ENCODE measurements at places on chromosomes 6 and 20. TPM values are rescaled to one million over a fixed set of nuclear protein-coding genes. Genes with fewer than 3 reads are reported as not detected.

DNA sequence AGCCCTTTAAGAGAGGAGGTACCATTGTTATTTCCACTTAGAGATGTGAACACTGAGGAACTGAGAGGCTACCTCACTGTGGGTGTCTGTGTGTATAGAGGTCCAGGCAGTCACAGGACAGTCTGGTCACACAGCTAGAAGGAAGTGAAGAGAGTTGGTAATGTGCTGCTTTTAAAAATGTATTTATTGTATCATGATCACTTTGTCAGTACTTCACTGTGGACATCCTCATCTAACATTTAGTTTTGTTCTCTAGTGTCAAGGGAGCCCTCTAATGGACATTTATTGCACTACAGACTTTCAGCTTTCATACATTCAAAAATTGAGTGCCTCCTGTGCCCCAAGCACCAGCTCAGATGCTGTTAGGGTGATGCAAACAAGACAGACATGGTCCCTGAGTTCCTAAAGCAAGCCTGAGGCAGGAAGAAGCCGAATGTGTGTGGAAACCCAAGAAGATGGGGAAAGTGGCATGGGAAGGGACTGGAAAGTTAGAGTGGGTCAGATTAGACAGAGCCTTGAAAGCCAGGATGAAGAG, 123.0 kb downstream of the SLC16A10 start:
- no peak for DNase-seq

GRCh38 chr20:45279992-45280391, 25.6 kb upstream of the SLPI start:
- DNase-seq = no peak

ISM1 gene
- total RNA-seq = 18.7 TPM

DNA sequence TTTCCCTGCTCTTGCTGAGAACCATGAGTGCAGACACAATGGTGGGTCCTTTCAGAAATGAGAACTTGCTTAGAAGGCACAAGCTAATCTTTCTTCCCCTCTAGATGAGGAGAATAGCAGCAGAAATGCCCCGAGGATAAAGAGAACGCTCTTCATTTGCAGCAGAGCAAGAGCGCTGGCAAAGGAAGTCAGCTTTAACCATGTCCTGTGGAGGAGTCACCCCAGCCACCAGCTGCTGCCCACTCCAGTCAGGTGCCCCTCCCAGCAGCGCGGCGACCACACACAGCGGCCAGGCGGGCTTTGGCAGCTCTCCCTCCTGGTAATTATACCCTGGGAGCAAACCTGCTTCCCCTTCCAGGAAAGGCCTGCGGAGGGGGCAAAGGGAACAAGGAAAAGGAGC, 42.4 kb upstream of the EMILIN3 start:
- DNase-seq = no peak

DNA sequence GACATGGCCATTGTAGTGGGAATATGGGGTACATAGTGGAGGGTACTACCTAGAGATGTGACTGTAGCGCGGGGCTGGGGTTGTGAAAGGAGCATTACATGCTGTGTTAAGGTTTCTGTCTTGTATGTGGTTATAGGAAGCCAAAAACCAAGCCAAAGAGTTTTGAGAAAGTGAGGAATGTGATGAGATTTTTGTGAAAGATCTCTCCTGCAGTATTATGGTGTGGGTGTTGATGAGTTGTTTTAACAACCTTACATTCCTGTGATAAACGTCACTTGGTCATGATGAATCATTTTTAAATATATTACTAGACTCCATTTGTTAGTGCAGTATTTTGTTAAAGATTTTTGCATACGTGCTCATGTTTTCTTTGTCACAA, 48.9 kb downstream of the ZFAND3 start:
- no peak for DNase-seq

- DNase-seq = no peak
Measured at GRCh38 chr6:20260360-20260759, 48.1 kb upstream of the MBOAT1 start.

GRCh38 chr20:63273059-63273579, 506 bp downstream of the ARFGAP1 start:
- no peak for DNase-seq

IMPG1 gene
- not detected for total RNA-seq

KCNG1 gene
- total RNA-seq = not detected

DHX35 gene
- 11.0 TPM for total RNA-seq

CALHM6 gene
- 9.1 TPM for total RNA-seq

- DNase-seq = no peak
Measured at GRCh38 chr20:40673442-40673841, 15.6 kb downstream of the MAFB start.

VTA1 gene
- 31.8 TPM for total RNA-seq

- no peak for DNase-seq
Measured at GRCh38 chr6:169020821-169021220, 232.8 kb downstream of the THBS2 start.

DNA sequence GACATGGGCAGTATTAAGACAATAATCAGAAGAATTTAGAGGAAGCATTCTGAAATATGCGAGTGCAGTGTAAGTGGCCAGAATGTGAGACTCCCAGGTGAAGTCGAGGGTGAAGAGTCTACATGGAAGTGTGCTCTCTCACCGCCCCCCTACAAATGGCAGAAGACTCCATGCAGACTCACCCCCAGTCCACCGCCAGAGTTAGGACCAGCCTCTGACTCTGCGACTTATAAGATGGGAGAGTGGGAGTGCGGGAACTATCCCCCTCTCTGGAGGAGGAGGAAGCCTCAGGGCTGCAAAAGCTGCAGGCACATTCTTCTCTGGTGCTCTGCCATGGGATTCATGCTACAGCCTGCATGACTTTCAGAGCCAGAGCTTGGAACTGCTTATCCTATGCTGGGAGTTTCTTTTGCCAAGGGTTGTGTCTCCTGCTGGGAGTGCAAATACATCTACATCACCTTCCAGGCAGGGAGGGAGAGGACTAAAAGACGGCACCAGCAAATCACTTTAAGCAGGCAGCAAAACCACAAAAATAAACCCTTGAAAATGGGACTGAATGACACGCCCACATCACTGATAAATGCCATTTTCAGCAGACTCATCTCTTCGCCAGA, 206.7 kb upstream of the SULF2 start:
- DNase-seq = no peak

DNA sequence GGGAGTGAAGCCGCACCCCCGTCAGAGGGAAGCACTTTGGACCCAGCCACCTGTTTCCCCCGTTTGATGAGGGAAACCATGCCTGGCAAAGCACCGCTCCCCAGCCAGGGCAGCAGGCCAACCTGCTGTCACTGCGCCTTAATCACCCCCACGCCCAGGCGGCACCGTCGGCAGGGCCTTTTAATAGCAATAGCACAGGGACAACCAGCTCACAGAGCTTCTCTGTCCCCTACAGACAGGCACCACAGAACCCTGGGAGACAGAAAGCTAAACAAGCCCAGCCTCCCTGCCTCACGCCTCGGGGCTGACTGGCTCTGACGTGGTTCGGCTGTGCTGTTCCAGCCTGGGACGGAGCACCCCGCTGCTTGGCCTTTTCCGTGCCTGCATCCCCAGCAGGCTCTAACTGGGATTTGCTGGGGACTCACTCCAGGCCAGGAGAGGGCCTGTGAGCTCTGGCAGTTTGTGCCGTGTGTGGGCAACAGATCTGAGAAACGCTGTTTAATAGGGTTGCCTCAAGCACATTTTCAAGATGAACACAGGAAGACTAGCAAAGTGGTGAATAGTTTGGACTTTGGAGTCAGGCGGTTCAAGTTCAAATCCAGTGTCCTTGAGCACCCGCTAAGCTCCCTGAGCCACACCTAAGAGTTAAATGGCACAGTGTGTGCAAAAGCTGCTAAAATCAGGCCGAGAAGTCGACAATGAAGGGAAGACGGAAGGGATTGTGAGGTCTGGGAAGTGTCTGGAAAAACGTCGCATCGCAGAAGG, 223.8 kb downstream of the NRN1 start:
- no peak for DNase-seq

GRCh38 chr6:2919886-2920285, 16.8 kb upstream of the SERPINB9 start:
- no peak for DNase-seq

- DNase-seq = no peak
Measured at GRCh38 chr20:21873291-21873690, 167.8 kb downstream of the PAX1 start.

- DNase-seq = no peak
Measured at GRCh38 chr6:18551228-18551627, 164.1 kb downstream of the RNF144B start.

DNA sequence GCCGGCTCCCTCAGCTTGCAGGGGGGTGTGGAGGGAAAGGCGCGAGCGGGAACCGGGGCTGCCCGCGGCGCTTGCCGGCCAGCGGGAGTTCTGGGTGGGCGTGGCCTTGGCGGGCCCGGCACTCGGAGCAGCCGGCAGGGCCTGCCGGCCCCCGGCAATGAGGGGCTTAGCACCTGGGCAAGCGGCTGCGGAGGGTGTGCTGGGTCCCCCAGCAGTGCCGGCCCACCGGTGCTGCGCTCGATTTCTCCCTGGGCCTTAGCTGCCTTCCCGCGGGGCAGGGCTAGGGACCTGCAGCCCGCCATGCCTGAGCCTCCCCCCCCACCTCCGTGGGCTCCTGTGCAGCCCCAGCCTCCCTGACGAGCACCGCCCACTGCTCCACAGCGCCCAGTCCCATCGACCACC, 514.5 kb upstream of the GJE1 start:
- DNase-seq = no peak

JPH2 gene
- 16.4 TPM for total RNA-seq

- DNase-seq = no peak
Measured at GRCh38 chr6:78713564-78713963, 153.8 kb upstream of the IRAK1BP1 start.

ADISSP gene
- 12.3 TPM for total RNA-seq

DNA sequence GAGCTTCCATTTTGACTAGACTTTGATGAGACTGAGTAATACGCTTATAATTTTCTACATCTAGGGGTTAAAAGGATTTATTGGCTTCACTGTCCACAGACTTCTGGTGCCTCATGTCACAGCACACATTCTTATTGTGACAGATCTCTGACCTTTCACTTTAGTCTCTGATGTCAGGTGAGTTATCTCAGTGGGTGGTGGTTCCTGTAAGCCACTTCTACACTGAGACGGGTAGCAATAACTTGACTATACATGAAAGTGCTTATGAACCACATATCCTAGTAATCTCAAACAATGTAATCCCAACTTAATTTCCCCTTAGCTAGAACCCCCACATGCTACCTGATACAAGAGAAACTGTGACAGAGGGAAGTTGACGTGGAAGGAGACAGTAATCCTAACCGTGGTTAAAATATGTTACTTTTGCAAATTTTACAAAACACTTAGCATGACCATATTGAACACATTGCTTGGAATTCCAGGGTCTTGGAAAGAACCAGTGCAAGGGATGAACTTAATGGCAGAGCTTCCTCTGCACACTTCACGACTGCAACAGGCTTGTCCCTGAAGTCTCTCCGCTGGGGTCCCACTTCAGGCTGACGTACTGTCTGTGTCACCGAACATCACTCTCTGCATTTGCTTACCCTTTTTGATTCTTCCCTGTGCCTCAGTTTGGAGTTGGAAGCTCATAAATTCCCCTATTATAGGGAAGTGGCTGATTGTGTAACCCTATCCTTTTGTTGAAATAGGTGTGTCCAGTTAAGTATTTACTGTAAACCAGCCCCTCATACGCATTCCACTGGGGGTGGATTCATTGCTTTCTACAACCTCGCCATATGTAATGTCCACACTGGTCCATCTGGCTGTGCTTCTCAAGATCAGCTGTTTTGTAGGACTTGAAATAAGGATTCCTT, 6.4 kb upstream of the TRIM40 start:
- DNase-seq = no peak

BMP2 gene
- 5.0 TPM for total RNA-seq

TGM3 gene
- not detected for total RNA-seq

Measured in breast epithelium (tissue), 4 donors.